ENCODE measurements at places on chromosomes 12 and 14.

DNA sequence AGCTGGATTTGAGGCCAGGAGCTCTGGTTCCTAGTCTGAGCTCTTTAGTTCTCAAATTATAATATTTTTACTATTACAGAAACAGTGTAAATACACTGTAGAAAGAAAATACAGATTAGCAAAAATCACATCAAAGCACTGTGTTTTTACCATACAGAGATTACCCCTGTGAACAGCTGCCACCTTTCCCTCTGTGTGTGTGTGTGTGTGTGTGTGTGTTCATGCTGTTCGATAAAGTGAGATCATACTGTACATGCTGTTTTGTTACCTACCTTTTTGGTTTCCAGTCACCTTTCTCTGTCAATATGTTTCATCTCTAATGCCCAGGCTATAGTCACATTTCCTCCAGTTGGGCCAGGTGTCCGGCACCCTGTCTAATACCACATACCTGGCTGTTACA is 26.9 kb downstream of the MVK start:
- H3K36me3 ChIP-seq: no peaks in the 10 kb centered on the region
- no peak overlapping the region for H3K4me3 ChIP-seq
- H3K27me3 ChIP-seq: no peaks in the 10 kb centered on the region
- H3K4me1 ChIP-seq: peaks cover 18% of the 10 kb centered on the region

GRCh38 chr12:14193639-14194038 is 171.8 kb upstream of the ATF7IP start:
- no peak overlapping the region for H3K4me3 ChIP-seq
- H3K4me1 ChIP-seq: no peaks in the 10 kb centered on the region
- no peaks in the 10 kb centered on the region for H3K27me3 ChIP-seq
- no peak overlapping the region for H3K27ac ChIP-seq
- no peak for DNase-seq

DNA sequence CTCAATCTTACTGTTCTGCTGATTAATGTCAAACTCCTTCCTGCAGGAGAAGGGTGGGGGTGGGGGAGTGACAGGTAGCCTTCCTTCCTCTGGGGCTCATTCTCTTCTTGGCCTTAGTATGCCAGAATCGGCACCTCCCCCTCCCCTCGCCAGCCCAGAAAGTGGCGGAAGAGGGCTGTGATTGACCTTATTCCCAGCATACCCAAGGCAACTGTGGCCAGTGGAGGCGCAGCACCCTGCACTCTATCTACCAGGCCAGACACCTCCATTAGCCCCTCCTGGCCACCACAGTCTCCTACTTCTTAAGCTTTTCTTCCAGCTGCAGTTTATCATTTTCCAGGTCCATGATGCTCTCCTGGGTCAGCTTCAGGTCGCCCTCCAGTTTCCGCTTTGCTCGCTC is 15.5 kb downstream of the MYH6 start:
- H3K36me3 ChIP-seq: no peaks in the 10 kb centered on the region
- no peaks in the 10 kb centered on the region for H3K27me3 ChIP-seq
- H3K27ac ChIP-seq: no peak overlapping the region

GRCh38 chr12:103751171-103751570 is 89.9 kb downstream of the NT5DC3 start:
- H3K4me3 ChIP-seq: no peak overlapping the region
- no peaks in the 10 kb centered on the region for H3K4me1 ChIP-seq
- no peak overlapping the region for H3K27ac ChIP-seq
- DNase-seq: no peak

DNA sequence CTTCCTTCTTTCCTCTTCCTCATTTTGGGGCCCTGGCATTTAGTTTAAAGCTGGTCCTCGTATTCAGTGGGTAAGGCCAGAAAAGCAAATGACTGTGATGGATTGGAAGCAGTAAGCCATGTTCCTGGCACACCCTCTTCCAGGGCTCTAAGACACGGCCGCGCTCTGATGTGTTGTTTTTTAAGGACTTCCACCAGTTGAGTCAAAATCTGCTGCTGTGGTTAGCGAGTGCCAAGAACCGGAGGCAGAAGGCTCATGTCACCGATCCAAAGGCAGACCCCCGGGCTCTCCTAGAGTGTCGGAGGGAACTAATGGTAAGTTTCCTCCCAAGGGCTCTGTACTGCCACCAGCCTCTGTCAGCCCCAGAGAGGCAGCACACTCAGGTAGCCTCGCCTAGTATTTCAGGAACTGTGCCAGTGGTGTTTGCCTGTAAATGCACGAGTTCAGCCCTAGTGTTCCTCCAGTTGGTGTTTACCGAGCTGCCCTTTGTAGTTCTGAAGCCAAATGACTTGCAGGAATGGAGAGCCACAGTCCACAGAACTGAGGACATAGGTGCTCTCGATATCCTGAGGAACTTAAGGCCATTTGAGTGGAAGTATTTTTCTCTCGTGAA is 72.7 kb downstream of the ESR2 start:
- H3K27ac ChIP-seq: no peak overlapping the region
- H3K27me3 ChIP-seq: no peaks in the 10 kb centered on the region
- no peaks in the 10 kb centered on the region for H3K4me1 ChIP-seq
- DNase-seq: no peak

DNA sequence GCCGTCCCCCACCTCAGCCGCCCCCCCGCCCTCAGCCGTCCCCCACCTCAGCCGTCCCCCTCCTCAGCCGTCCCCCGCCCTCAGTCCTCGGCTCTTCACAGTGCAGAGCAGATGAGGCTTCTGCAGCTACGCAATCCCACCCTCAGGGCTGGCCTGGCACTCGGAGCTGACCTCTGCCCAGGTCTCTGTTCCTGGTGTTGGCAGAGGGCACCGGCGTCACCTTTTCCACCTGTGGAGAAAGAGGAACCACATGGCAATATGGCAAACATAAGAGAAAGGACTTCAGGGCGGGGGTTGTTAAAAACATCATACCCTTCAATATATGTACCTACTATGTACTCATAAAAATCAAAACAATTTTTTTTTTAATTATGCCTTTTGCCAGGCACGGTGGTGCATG is 45.8 kb downstream of the MLXIP start:
- H3K27ac ChIP-seq: no peak overlapping the region
- no peaks in the 10 kb centered on the region for H3K36me3 ChIP-seq
- DNase-seq: no peak

DNA sequence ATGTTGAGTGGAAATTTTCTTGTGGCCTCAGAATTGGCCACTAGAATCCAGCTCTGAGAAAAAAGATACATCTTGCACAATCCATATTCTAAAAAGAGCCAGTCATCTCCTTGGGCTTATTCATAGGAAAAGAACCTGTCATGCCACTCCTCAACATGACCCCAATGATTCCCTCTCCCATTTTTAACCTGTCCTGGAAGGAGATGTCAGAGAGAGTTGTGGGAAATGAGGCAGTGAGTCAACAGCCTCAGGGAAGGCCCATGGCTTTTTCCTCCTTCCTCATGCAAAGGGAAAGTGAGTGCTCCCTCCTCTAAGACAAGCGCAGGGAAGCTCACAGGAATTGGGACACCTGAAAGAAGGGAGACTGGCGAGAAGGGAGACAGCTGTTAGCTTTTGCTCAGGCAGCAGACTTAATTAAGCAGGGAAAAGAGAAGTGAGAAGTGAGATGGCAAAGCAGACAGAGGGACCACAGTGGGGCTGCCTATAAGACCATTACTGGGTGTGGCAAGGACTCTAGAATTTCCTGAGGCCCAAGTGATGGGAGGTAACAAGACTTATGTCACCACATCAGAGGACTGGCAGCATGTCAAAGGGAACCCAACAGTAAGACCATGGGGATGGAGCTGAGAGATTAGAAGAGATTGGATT is 10.2 kb upstream of the DHRS7 start:
- no peak overlapping the region for H3K27ac ChIP-seq
- no peaks in the 10 kb centered on the region for H3K36me3 ChIP-seq
- no peaks in the 10 kb centered on the region for H3K4me1 ChIP-seq

DNA sequence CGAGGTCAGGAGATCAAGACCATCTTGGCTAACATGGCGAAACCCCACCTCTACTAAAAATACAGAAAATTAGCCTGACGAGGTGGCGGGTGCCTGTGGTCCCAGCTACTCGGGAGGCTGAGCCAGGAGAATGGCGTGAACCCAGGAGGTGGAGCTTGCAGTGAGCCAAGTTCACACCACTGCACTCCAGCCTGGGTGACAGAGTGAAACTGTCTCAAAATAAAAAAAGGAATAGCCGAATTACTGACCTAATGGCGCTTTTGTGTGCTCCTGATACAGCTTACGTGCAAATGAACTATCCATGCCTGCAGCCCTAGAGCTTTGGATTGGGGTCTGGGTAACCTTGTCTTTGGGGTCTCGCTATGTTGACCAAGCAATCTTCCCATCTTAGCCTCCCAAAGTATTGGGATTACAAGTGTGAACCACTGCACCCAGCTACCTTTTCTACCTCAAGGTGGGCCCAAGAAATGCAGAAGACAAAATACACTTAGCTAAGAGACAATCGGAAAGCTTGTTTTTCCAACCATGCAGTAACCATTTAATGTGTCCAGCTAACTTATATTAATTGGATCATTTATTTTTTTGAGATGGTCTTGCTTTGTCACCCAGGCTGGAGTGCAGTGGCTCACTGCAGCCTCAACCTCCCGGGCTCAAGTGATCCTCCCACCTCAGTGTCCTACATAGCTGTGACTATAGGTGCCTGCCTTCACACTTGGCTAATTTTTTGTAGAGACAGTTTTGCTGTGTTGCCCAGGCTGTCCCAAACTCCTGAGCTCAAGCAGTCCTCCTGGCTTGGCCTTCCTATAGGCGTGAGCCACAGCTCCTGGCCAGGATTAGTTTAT is 5.5 kb downstream of the PABPN1 start:
- peaks cover 9% of the 10 kb centered on the region for H3K36me3 ChIP-seq
- DNase-seq: no peak
- peaks cover 22% of the 10 kb centered on the region for H3K4me1 ChIP-seq
- H3K27ac ChIP-seq: no peak overlapping the region

GRCh38 chr12:110606253-110606611 is 7.7 kb upstream of the TCTN1 start:
- DNase-seq: no peak
- H3K4me1 ChIP-seq: peaks cover 13% of the 10 kb centered on the region
- no peaks in the 10 kb centered on the region for H3K27me3 ChIP-seq
- peaks cover 1% of the 10 kb centered on the region for H3K36me3 ChIP-seq
- H3K27ac ChIP-seq: peak overlapping the region; percentile 94
- peak overlapping the region; percentile 84 for H3K4me3 ChIP-seq

- no peaks in the 10 kb centered on the region for H3K36me3 ChIP-seq
- H3K4me1 ChIP-seq: peaks cover 8% of the 10 kb centered on the region
- peak overlapping the region; percentile 38 for H3K27ac ChIP-seq
- no peak for DNase-seq
These were observed 60.0 kb upstream of the TRAF3 start for GRCh38 chr14:102717276-102717675.

GRCh38 chr12:22684140-22685118 is 59.5 kb downstream of the ETNK1 start:
- H3K36me3 ChIP-seq: peaks cover 3% of the 10 kb centered on the region
- no peaks in the 10 kb centered on the region for H3K27me3 ChIP-seq
- peaks cover 15% of the 10 kb centered on the region for H3K4me1 ChIP-seq
- H3K4me3 ChIP-seq: no peak overlapping the region
- no peak for DNase-seq

GRCh38 chr14:56131865-56132833 is 13.9 kb downstream of the PELI2 start:
- DNase-seq: no peak
- no peaks in the 10 kb centered on the region for H3K36me3 ChIP-seq
- peaks cover 52% of the 10 kb centered on the region for H3K4me1 ChIP-seq
- H3K27ac ChIP-seq: peak overlapping the region; percentile 4
- peaks cover 6% of the 10 kb centered on the region for H3K27me3 ChIP-seq
- H3K4me3 ChIP-seq: peak overlapping the region; percentile 42
